ENCODE measurements at places on chromosomes 4 and X.

DNA sequence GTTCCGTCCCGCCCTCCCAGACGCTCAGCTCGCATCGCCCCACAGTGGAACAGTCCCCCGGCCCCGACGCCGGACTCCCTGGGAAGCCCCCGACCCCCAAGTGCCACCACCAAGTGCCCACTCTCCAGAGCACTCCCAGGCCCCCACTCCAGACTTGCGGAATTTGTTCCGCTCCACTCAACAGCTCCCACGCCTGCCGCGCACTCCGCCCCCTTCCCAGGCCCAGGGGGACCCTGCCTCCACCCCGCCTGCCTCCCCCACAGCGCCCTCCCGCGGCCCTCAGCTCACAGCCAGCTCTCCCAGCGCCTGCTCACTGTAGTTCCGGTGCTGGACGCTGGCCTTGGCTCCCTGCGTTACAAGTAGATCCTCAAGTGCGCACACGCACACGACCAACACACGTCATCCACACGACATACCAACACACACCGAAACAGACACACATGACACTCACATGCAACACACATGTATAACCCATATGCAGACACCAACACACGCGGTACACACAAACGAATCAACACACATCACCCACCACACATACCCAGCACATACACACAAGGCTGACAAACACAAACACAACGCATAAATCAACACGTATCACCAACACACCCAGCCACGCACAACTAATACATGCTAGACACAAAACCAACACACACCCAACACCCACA, 8.0 kb downstream of the MSX1 start:
- DNase-seq: no peak

GRCh38 chr4:77040270-77040669, 35.5 kb downstream of the CCNI start:
- no peak for DNase-seq

DNA sequence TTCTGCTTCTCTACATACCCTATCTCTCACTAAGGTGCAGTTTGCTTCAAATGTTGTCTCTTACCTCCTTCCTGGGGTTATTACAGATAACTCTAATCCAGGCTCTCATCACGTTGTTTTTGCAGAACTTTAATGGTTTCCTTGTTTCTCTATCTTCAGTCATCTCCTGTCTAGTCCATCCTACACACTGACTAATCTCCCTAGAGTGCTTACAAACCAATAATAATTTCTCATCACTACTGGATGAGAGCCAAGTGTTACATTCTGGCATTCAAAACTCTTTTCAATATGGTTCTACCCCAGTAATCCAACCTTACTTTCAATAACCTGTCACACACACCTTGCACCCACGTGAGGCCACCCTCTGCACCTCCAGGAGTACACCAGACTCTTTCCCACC, 86.1 kb downstream of the SYNPO2 start:
- no peak for DNase-seq

DNA sequence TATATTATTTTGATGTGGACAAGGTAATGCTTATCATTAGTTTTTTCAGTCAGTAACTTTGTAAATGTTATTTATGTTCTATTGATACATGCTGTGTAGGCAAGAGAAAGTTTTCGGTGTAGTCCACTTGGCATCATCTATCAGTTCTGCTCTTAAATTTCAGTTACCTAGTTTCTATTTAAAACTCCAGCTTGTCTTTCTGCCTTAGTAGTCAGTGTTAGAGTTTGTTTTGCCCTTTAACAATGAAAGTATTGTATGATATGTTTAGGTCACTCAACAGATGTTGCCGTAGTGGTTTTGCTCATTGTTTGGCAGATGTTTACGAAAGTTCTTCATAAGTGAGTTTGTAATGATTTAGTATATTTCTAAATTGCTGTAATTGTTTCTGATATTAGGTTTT, 34.9 kb upstream of the FHDC1 start:
- DNase-seq: no peak

- DNase-seq: no peak
Measured at GRCh38 chr4:128841402-128841801, 31.9 kb downstream of the JADE1 start.

DNA sequence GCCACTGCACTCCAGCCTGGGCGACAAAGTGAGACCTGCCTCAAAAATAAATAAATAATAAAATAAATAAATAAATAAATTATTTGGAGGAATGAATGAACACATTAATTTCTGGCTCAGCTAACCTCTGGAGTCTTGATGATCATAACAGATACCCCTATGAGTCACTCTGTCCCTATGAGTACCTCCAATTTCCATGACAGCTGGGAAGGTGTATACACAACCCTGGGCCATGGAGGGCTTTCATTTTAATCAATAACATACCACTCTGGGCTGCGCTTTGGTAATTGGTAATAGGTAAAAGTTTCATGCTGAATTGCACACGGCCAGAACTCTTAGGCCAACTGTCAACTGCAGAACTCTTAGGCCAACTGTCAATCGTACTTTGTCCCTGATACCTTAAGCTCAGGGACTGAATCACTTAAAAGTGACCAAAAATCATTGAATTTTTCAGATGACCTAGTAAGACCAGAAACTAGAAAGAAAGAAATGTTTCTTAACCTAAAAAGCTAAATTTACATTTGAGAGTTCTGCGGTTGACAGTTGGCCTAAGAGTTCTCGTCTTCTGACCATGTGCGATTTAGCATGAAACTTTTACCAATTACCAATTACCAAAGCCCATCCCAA, 112.4 kb downstream of the ATP11C start:
- no peak for DNase-seq

DNA sequence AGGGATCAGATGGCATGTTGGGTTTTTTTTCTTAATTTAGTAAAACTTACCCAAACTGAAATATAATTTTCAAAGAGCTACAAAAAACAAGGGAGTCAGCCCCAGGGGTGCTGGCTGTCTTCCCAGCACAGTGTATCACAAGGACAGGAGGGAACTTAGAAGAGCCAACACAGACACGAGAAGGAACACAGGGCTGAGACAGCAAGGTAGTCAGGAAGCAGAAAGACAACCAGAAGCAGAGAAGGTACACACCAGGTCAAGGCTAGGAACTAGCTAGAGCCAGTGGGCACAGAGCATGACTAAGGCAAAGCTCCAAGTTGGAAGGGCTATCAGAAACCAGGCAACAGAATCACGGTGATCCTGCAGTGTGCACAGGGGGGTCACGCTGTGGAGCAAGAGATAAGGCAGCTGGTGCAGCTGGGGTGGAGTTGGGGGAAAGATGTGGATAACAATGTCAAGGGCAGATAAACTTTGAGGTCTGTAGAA, 168.7 kb downstream of the NR3C2 start:
- no peak for DNase-seq

DNA sequence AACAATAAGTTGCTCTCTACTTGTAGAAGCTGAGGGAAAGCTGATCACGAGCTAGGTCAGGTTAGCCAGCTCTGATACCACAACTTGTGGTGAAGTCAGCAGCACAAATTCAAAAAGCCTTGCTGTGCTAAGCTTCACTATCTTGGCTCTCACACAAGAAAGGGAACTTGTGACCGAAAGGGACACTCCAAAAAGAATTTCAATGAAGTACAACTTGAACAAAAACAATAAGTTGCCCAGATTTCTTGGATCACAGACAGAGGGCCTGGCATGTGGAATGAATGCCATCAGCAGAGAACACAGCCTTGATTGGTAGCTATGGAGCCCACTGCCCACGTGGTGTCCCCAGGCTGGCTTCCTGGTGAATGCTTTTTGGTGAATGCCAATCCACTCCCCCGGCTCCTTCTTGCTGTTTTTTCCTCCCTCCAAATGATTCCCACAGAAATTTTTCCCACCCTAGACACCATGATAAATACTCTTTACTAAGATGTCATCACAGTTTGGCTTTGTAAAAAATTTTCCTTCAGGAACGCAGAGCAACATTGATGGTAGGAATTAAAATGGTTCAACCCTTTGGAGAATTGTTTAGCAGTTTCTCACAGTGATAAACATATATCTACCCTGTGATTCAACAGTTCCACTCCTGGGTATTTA, 82.6 kb downstream of the ANXA3 start:
- DNase-seq: no peak

DNA sequence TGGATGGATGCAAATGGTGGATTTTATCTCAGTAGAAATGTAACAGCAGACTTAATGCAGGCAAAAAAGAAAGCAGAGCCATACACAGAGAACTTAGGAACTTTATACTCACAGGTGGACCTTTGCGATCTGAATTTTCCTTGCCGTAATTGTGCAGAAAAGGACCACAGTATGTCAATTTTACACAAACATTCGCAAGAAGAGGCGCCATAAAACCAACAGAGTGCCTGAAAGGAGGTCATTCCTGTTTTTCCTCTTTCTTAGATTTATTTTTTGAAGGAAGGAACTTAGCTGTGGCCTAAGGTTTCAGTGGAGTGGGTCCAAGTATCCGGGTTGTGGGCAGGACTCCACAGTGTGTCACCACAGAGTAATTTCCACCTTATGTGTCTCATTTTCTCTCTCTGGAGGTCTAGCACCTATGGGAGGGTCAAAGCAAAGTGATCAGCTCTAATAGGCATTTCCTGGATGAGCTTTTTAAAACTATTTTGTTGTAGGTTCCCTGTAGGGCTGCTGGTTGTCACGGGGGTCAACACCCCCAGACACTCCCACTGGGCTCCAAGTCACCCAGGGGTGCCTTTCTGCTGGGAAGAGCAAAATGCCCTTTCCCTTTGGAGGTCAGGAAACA, 24.7 kb upstream of the PBDC1 start:
- peak; percentile 30 for DNase-seq

GRCh38 chr4:56783986-56784385, 37.5 kb downstream of the SPINK2 start:
- DNase-seq: no peak

DNA sequence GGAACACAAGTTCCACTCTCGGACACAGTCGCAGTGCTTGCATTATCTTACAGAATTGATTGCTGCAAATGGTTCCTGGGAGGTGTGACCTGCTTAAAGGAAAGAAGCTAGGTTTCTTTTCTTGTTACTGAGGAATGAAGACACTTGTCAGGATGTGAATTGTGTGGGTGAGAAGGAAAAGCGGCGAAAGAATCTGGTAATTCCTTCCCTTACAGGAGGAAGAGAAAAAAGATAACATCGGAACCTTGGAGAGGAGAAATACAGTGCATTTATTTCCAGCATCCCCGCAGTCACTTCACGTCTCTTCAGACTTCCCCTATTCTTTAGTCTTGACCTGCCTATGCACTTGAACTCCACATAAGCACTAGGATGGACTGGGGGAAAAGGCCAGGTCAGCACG, 389 bp upstream of the CCSER1 start:
- DNase-seq: no peak

GRCh38 chrX:100512471-100512870, 72.3 kb upstream of the TNMD start:
- DNase-seq: peak; percentile 10

DNA sequence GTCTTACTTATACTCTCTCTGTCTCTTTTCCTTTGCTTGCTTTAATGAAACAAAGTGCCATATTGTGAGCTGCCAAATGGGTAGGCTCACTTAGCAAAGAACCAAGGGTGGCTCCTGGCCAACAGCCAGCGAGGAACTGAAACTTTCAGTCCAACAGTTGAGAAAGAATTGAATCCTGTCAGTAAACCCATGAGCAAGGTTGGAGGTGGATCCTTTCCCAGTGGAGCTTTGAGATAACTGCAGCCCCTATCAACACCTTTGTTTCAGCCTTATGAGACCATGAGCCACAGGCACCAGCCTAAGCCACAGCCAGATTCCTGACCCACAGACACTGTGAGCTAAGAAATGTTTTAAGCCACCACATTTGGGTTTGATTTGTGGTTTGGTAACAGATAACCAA, 362.2 kb downstream of the PDGFC start:
- DNase-seq: no peak

- no peak for DNase-seq
Measured at GRCh38 chrX:67917421-67918010, 373.7 kb downstream of the AR start.

DNA sequence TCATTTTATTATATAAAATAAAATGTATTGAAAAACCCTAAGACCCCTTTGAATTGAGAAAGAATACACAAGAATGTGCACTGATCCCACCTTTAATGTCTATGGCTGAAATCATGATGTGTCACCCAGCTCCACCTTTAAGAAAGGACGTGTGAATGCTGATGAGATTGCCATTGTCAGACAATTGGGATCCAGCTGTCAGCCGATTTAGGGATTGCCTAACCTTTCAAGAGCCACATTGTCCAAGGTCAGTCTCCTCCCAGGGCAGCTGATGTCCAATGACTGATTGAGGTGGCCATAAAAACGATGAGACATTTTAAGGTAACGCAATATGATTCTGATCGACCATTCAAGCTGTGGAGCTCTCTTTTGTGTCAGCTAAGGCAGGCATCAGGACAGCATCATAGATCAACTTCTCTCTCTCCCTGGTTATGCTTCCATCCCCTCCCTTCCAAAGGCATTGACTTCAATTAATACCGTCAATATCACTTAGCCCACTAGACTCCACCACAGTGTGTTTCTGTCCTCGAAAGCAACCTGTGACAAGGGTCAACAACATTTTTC, 1676.4 kb downstream of the PCDH7 start:
- no peak for DNase-seq

DNA sequence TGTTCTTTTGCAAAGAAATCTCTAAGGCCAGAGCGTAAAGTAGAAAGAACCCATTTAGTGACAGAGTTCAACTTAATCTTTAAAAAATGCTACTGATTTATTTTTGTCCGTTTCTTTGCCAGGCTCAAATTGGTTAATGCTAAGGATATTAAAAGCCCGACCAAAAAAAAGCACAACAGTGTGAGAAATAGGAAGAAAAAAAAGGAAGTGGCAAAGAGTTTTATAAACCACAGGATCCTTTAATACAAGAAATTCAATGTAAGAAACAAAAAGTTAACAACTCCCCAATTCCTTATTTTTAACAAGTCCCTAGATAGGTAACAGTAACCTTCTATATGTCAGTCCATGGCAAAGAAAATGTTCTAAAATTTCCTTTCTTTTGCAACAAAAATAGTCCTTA, 480.4 kb downstream of the ACTRT1 start:
- DNase-seq: no peak

DNA sequence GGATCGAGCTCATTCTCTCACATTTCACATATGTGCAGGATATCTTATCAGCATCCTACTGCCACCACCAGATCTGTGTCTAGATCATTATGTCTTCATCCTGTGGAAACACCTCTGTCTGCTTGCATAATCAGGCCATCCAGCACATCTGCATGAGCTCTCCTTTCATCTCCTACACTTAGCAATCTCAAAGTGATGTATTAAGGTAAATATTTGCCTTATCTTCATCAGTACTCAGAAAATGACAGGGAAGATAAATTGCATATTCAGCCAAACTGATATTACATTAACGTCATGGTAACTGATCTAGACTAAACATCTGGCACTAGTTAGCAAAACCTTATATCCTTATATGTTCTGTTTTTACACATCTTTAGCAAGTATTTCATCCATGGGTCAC, 207.3 kb upstream of the PABPC4L start:
- no peak for DNase-seq

DNA sequence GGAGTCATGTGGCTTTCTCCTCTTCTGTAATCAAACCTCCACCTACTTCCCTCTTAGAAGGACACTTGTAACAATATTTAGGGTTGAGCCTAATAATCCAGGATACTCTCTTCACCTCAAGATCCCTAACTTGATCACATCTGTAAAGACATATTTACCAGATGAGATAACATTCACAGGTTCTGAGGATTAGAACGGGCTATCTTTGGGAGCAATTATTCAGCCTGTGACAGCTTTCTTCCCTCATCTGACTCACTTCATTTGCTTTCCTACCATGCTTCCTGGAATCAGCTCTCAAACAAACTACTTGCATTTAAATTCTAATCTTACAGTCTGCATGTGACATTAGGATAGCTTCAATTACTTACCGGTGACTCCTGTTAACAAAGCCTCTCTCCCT, 133.5 kb upstream of the NDST3 start:
- DNase-seq: no peak

GRCh38 chr4:139978692-139979091, 175.3 kb downstream of the MAML3 start:
- DNase-seq: no peak

Data from kidney capillary endothelial cell (primary cell).